ENCODE measurements at places on chromosomes 2 and 18. TPM values are rescaled to one million over a fixed set of nuclear protein-coding genes. Genes with fewer than 3 reads are reported as not detected.

The NPPC gene
- total RNA-seq = 7.2 TPM

DNA sequence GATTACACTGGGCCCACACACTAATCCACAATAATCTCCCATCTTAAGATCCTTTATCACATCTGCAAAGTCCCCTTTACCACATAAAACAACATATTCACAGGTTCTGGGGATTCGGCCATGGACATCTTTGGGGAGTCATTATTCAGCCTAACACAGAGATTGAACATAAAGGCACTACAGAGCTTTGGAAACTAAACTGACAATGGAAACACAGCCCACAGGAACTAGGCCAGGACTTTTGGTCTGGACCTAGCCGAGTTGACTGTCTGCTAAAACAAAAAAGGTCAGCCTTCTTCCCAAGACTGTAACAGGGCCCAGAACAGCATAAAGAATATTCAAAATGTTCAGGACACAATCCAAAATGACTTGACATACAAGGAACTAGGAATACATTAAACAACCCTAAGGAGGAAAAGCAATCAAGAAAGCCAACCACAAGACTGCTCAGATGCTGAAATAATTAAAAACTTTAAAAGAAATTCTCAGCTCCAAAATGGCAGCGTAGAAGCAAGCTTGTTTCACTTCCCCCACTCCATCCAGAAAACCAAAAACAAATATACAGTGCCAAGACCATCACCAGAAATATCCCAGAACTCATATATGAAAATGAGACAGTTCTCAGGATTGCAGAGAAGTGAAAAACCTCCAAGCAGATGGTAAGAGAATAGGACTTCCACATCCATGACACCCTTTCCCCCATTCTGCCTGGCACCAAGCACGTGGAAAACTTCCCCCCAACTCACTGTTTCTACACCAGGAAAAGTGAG lies 207.8 kb downstream of the ATAD2B start:
- no peak for DNase-seq

DNA sequence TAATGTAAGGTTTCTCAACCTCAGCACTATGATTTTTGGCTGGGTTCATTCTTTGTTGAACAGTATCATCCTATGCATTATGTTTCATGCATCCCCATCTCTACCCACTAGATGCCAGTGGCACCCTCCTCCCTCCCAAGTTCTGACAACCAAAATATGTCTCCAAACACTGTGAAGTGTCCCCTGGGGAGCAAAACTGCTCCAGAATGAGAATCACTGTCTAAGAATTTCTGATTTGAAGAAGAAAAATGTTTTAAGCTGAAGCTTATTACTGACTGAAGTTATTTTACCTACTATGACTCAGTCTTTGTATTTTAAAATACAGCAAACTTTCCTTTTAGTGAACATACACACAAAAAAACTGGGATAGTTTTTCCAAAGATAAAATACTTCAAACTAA lies 3.4 kb downstream of the THADA start:
- DNase-seq = no peak

- no peak for DNase-seq
Observed at GRCh38 chr2:109558076-109558882, 55.5 kb downstream of the SEPTIN10 start.

- DNase-seq = no peak
Observed at GRCh38 chr2:145065342-145065741, 545.4 kb upstream of the ZEB2 start.

The OXER1 gene
- total RNA-seq = 0.37 TPM

GRCh38 chr18:58865701-58866065 lies 1.0 kb downstream of the ZNF532 start:
- DNase-seq = no peak

DNA sequence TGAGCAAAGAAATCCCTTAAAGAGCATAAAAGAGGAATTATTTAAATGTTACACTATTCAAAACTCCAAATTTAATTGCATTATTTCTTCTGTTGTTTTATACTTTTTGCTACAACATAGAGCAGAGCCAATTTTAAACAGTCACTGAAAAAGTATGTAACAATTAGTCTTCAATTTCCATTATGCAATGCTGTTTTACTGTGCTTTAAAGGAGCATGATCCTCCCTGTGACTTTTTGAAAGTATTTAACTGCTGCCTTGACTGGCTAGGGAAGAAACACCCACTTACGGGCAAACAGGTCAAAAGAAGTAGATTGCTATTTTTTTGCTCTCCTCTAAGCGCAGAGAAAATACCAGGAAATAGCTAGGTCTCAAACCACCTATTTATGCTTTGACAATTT lies 217.4 kb upstream of the GCFC2 start:
- no peak for DNase-seq

DNA sequence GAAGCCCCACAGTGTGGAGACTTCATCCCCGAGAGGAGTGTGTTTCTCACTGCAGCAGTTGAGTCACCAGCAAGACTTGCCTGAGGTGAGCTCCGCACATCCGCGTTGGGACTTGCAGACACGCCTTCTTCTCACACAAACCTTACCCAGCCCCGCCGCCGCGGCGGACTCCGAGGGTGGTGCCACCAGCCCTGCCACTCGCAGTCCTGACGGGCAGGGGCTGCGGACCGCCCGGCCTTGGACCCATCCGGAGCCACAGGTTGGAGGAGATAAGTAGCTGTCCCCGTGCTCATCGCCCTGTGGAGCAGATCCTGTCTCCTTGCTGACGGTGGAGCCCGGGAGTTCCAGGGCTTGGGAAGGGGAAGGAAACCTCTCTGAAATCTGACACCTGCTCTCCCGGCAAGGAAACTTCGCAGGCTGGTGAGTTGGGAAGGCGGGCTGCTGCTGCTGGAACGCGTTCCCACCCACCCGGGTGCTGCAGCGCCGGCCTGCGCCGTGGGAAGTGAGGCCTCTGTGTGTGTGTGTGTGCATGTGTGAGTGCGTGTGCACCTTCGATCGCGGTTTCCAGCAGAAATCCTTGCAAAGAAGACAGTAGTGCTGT lies at the start of gene RAB27B:
RAB27B (plus strand) TSS at position 197 of the 601 bp plus-strand sequence. CDS start 49,109 bp downstream, outside the sequence.
- DNase-seq = peak; percentile 62

DNA sequence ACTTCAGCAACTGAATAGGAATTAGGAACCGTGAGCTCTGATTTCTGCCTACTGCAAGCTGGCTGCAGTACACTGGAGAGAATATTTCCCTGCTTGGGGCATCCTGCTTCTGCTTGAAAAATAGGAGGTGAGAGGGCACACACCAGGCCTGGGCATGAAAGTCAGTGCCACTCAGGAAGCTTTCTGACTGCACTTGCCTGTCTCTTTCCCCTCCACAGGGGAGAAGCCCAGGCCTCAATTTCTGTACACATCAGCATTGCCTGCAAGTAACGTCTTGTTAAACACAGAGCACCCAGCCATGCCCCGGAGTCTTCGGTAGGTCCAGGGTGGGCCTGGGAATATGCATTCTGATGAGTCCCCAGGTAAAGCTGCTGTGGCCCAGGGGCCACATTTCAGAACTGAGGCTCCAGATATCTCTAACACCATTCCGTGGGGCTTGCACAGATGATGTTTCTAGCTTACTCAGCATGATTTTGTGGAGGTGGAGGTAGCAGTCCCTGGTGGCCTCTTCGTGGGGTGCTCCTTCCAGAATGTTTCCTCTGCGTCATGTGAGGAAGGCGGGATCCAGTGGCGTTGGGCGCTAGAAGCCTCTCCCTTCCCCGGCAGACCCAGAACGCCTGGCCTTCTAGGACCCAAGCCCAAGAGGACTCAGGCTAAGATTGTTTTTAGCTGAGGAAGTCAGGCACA lies 114.1 kb downstream of the ZBTB7C start:
- DNase-seq = no peak

DNA sequence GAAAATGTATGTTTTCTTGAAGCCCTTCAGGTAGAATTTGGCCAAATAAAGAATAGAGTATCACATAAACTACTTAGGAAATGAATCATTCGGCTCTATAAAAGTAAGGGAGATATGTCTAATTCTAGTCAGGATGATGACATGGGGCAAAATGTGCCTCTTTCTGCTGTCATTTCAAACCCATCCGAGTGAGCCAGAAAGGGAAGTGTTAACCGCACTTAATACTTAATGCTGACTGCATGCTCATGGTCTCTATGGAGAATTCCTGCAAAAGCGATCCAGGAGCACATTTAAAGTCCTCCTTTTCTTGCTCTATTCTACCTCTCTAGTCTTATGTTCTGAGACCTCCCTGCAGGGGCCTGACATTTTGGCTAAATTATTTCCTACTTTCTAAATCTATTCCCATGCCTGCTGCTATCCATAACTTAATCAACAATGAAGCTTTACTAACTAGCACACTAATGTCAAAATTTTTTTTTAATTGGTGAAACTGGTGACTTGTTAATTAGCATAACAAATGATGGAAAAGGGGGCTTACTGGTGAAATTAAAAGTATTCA lies 127.4 kb downstream of the CDC42EP3 start:
- no peak for DNase-seq

The ANKRD62 gene
- total RNA-seq = not detected

- no peak for DNase-seq
Observed at GRCh38 chr2:83764447-83765005, 694.6 kb downstream of the SUCLG1 start.

The ABCG8 gene
- not detected for total RNA-seq

The EIPR1 gene
- total RNA-seq = 11.4 TPM

DNA sequence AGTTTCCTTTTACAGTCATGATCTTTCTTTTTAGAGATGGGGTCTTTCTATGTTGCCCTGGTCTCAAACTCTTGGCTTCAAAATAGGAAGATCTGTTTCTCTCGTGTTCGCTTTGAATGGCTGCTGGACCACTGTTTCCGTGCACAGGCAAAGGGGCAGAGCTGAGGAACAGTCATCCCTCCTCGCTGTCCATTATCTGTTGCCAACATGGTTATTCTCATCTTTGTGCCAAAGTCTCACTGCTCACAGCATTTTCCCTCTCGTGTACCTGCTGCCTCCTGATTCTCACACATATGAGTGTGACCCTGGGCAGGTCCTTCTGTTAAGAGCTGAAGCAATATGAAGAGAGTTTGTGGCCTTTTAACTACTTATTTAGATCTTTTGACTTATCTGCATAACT lies 28.0 kb upstream of the CCNYL1 start:
- no peak for DNase-seq

DNA sequence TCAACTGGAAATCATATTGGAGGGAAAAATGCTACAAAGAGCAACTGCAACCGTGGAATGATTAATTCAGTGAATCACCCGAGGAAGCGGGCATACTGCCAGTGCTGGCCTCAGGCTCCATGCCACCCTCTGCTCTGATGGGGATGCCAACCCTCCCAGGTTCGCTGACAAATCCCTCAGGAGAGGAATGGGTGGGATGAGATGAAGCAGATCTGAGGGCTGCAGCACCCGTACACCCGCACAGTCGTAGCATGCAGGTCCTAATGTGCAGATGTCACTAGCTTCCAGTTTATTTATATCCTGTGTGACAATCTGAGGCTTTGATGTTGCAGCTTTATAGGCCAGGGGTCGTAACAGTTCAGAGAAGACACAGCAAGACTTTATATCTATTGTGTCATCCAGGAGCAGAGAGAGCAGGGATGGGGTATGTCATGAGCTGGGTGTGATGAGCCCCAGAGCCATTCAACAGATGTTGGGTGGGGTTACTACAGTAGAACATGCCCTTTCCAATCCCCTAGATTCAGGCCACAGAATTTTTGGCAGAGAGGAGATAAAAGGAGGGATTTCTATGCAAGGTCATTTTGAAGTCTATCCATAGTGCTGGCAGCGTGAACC lies 44.6 kb downstream of the DPP4 start:
- DNase-seq = peak; percentile 40

DNA sequence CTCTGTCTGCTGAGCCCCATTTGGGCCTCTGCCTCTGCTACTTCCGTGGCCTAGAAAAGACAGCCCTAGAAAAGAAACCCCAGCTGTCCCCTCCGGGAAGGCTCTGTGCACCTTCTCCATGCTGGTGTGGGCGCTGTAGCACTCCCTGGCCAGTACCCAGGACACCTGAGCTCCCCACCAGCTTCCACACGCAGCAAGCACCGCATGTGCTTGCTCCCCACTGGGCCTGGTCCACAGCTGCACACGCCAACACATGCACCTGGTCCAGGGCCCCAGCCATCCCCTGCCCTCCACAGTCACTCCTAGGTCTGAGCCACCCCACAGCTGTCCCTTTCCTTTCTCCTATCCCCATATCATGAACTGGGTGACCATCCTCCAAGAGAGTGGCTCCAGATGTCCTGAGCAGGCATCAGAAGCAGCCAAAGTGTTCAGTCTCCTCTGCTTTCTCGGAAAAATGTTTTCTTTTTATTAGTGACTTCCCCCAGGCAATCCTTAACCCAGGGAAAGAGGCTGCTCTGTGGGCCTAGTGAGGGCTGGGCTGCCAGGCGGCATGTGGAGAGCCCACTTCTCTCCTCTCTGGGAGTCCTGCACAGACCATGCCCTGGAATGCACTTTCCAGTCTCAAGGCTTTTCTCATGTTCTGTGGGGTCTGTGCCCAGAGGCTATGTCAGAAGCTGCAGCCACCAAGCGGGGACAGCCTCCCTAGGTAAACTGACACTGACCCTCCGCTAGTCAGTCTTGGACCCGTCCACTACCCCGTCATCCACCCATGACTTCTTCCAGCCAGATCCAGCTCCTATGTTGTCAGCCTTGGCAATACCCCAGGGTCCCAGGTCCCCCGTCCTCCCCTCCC lies 133.7 kb downstream of the KLHL29 start:
- no peak for DNase-seq

DNA sequence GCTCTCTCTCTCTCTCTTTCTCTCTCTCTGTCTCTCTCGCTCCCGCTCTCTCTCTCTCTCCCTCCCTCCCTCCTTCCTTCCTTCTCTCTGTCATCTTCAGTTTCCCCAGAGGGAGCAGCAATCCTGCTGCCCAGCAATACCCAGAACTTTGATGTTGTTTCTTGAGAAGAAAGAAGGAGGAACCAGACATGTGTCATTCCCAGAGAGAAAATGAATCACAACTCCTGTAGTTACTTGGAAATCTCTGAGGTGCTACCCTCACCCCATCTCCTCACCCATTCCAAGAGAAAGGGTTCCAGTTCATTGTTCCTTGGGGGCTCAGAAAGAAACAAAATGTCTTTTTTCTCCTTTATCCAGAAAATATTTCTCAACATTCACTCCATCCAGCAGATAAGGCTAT lies 449.1 kb downstream of the TNS1 start:
- no peak for DNase-seq

DNA sequence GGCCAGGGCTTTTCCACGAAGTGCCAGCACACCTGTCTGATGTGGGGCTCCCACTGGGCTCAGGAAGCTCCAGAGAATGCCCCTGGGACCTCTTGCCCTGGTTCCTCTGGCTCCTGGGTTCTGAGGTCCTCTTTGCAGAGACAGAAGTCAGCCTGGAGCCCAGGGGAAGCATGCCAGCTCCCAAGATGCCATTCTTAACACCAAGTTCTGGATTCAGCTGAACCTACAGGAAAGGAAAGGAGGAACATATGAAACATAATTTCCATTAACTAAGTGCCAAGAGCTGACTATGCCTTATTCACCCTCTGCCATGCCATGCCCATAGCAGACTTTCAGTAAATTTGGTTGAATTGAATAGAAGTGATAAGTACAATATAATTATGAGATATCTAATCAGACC lies 21.9 kb downstream of the FAM124B start:
- DNase-seq = peak; percentile 28

The GAL3ST2 gene
- not detected for total RNA-seq

The HOXD10 gene
- total RNA-seq = not detected

The IL1F10 gene
- total RNA-seq = not detected

The DBI gene
- total RNA-seq = 172 TPM

The SCN9A gene
- total RNA-seq = 6.4 TPM

The FEV gene
- not detected for total RNA-seq

All from left cardiac atrium (tissue), 4 donors.